ENCODE measurements at places on chromosomes 5 and 9.
A peak's percentile ranks its signal among the peaks of the same experiment; 100 is the strongest.

DNA sequence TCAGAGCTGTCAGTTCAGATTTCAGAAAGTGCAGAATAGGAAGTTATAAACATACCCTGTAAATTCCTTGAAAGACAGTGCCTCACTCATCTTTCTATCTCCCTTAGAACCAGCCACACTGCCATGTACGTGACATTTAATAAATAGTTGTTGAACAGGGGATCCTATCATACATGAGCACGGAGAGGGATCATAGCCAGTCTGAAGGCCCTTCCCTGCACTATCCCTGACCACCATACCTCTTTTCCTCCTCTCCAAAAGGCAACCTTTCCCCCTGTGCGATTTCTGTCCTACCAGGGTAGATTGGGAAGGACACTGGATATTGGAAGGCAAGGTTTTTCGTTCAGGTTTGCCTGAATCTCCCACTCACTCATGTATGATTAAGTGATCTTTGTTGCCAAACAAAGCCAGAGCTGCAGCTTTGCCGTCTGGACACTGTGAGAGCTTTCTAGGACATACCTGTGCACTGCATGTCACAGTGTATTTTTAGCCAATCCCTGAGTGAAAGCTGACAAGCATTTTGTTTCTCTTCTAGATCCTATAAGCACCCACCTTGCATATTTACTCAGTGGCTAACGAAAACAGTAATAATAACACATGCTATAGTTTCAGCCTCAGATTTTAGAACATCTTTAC is 986.5 kb upstream of the WWC1 start:
- DNase-seq = no peak

DNA sequence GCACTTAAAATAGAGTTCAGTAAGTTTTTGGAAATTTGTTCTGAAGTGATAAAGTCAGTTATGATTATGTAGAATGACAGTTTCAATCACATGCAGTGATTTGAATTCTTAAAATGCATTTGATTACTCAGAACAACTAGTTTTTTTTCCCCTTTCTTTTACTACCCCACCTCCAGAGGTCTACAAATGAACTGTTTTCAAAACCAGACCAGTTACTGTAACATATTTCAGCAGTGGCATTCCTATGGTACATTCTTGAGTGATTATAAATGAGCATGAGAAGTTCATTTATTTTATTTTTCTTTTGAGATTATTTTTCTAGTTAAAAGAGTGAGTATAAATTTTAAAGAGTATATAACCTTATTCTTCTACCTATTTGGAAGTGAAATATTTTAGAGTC is 71.6 kb downstream of the NNT start:
- peak; percentile 20 for DNase-seq

DNA sequence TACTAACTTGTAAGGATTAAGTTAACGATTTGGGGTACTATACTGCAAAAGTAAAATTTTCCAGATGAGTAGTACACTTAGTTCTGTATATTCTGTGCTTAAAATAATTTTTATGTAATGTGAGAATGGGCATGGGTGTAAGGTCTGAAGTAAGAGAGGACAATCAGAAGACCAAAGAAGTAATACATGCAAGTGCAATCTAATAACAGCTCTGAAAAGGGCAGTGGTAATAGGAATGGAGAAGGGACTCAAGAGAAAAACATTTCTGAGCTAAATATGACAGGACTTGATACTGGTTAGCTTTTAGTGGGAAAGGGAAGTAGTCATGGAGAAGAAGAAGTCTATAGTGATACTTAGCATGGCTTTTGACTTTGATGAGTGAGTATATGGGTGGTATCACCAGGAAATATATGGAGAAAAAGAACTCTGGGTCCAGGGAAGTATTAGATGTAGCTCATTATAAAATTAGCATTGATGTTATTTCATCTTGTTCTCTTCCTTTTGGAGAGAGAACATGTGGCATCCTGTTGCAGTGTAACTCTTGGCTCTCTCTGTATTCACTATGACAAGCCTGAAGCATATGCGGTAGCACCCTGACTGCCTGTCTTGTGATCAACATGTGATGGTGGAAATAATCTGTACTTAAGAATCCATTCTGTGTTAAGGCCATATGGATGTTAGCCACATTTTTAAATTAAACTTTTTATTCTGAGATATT is 60.5 kb downstream of the ERCC6L2 start:
- no peak for DNase-seq

- DNase-seq = no peak
These were observed 49.1 kb upstream of the VPS13A start for GRCh38 chr9:77128125-77128789.

GRCh38 chr9:127360250-127360649 is 36.7 kb upstream of the SLC2A8 start:
- no peak for DNase-seq

DNA sequence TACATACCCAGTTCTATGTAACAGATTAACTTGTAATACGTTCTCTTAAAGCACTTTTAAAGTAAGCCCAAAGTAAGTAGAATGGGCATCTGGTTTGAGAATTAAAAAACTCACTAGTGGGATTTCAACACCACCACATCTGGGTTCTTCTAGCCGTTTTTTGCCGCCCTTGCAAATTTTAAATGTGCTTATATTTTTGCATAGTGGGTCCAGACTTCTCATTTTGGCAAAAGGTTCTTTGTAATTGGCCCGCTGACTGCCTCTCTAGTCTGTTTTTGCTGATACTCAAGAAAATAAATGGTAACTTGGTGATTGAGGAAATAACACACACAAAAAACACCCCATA is 582 bp upstream of the FBXO4 start:
- no peak for DNase-seq

DNA sequence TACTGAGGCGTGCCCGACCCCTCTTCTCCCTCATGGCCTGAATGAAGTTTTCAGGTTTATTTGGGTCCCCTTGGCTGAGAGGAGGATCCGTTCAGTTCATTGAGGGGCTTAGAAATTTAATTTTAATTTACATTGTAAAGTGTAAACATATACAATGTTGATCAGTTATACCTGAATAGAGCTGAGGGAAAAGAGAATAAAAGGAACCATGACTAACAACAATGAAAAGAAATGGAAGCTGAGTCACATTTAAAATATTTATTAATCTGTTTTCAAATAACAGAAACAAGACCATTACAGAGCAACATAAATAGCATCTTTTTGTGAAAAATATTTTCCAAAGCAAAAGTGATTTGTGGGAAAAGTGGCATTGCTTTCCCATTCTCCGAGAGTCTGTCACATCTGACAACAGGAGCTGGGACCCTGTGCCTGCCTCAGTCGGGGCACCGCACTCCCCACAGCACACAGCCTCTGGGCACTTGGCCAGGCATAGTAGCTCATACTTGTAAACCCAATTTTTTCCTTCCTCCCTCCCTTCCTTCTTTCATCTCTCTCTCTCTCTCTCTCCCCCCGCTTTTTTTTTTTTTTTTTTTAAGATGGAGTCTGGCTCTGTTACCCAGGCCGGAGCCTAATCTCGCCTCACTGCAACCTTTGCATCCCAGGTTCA is 28.7 kb downstream of the PROP1 start:
- DNase-seq = peak; percentile 13

GRCh38 chr5:167352801-167353200 is 938.6 kb upstream of the WWC1 start:
- DNase-seq = no peak

DNA sequence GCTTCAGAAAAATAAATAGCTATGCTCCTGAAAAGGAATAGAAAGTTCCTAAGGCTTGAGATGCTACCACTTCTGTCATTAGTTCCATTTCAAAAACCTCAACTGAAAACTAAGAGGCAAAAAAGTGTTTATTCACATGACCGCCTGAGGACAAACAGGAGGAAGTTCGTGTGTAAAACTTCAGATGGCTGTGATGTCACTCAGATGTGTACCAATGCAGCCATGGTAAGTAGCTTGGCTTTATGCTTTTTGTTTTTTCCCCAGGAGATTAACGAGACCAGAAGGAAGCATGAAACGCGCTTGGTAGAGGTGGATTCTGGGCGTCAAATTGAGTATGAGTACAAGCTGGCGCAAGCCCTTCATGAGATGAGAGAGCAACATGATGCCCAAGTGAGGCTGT is 33.0 kb downstream of the LMNB1 start:
- DNase-seq = no peak

DNA sequence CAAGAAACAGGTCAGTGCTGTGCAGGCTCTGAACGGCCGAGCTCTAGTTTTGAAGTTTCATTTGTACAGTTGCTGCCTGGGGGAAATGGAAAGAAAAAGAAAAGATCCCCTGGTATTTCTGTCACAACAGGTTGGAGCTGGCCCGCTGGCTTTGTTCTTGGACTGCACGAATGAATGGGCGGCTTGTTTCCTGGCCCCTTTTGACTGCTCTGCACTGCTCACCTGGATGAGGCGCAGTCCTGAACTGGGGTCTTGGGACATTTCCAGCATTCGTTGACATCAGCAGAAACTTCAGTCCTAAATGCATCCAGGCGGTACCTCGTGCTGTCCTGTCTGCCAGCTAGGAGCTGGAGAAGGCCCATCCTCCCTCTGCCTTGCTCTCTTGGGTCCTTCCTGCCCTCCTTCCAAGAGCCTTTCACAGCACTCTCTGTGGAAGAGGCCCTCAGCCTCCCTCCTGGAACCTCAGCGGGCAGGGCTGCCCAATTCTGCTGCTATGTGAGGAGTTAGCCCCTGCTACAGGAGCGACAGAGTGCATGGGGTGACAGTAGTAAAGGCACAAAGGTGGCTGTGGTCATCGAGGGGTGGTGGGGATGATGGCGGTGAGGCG is 189.2 kb downstream of the FSTL4 start:
- no peak for DNase-seq

DNA sequence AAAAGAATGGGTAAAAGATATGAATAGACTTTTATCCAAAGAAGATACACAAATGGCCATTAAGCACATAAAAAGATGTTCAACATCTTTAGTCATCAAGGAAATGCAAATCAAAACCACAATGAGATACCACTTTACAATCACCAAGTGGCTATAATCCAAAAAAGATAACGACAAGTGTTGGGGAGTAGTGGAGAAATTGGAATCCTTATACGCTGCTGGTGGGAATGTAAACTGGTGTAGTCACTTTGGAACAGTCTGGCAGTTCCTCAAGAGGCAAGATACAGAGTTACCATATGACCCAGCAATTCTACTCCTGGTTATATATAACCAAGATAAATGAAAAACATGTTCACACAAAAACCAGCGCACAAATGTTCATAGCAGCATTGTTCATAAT is 234.9 kb downstream of the SPATA31D1 start:
- peak; percentile 18 for DNase-seq

- DNase-seq = no peak
These were observed 194.8 kb downstream of the AUH start for GRCh38 chr9:91166796-91167366.

GRCh38 chr5:107398703-107399102 is 272.0 kb downstream of the EFNA5 start:
- no peak for DNase-seq

DNA sequence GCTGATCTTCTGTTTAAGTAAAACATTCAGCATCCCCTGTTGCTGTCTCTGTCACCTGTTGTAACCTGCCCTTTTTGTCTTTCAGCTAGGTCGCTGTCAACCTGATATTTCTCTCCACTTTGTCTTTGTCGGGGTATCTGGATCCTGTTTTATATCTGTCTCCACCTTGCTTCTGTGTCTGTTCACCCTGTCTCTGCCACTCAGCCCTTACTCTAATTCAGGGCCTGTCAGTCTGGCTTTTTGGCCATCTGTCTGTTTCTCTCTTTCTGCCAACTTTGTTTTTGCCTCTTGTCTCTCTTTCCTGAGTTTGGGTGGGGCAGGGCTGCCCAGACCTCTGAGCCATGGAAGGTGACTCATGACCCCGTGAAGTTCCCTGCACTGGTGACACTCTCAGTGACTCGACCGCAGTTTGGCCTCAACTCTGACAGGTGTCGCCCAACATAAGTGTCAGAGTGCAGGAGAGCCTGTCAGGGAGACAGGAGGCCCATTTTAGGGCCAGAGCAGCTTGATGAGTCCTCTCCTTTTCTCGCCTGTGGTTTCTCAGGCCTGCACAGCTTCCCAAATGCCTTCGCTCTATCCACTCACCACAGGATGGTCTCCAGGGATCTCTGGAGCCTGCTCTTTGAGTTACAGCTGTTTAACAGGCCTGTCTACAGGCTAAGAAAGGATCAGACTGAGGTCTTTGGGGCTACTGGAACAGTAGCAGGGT is 868 bp downstream of the ZBTB43 start:
- DNase-seq = peak; percentile 38

DNA sequence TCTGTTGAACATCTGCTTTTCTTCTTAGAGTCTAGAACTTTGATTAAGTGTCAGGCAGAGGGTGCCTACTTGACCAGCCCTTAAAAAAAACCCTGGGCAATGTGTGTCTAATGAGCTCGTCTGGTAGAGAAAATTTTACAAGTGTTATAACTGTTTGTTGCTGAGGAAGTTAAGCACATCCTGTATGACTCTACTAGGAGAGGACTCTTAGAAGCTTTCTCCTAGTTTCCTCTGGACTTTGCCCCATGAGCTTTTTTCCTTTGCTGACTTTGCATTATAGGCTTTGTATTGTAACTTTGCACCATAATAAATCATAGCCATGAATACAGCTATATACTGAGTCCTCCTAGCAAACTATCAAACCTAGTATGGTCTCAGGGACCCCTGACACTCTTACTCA is 39.4 kb downstream of the GNG10 start:
- peak; percentile 31 for DNase-seq

GRCh38 chr5:14960120-14960462 is 88.5 kb upstream of the ANKH start:
- DNase-seq = no peak

DNA sequence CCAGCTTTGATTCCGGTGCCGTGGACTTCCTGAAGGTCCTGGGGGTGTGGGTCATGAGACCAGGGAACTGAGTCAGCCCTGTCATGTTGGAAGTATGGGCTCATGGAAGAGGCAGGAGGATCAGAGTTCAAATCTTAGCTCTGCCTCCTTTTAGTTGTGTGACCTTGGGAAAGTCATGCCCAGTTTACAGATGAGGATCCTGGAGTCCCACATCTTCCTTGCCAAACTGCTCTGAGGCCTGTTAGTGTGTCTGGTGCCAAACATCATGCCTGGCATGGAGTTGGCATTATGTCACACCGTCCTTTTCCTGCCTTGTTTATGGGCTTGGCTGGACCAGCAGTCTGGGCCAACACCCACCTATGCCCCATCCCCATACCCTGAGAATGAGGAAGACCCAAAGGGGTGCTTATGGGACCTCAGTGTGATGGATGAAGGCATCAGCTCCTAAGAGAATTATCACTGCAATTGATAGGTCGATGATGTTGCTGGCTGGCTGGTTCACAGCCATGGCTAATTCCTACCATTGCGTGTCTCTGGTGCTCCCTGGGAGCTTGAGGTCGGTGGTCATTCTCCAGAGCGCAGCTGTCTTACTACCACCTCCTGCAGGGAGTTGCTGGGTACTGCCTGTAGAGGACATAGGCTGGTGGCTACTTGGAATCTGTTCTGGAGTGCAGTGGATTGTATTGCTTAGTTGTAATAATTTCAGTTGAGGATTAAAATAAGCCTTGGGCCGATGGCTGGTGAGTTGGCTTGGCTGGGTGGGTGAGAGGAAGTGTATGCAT is 140.5 kb upstream of the PITX1 start:
- no peak for DNase-seq

DNA sequence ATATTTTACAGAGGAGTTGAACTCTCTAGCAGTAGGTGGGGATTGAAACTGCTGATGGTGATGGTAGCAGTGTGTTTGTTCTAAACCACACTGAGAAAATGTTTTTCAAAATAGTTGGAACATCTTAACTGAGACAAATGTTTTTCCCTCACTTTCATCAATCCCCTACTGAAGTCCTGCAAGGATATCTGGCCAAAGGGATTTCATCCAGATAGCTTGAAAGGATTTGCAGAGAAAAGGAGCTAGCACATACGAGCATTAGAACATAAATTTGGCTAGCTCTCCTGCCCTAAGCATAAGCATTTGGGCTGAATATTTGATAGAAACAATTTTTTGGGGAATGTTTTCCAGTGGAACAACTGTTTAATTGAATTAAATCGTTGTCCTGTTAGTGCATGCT is 153.9 kb downstream of the CDH9 start:
- DNase-seq = no peak

- no peak for DNase-seq
These were observed 593.7 kb upstream of the ACO1 start for GRCh38 chr9:31790720-31791119.

Data from fibroblast of pulmonary artery (primary cell).